ENCODE measurements at places on chromosomes 7 and 10. TPM values are rescaled to one million over a fixed set of nuclear protein-coding genes. Genes with fewer than 3 reads are reported as not detected.

The NODAL gene
- polyA plus RNA-seq = not detected

The TMEM176A gene
- not detected for polyA plus RNA-seq

The CYP2C19 gene
- polyA plus RNA-seq = not detected

The GJD4 gene
- not detected for polyA plus RNA-seq

The ALOX5 gene
- 1.9 TPM for polyA plus RNA-seq

The ZNF365 gene
- 4.2 TPM for polyA plus RNA-seq

The CADPS2 gene
- not detected for polyA plus RNA-seq

The ZP3 gene
- polyA plus RNA-seq = 0.49 TPM

The GRM3 gene
- not detected for polyA plus RNA-seq

DNA sequence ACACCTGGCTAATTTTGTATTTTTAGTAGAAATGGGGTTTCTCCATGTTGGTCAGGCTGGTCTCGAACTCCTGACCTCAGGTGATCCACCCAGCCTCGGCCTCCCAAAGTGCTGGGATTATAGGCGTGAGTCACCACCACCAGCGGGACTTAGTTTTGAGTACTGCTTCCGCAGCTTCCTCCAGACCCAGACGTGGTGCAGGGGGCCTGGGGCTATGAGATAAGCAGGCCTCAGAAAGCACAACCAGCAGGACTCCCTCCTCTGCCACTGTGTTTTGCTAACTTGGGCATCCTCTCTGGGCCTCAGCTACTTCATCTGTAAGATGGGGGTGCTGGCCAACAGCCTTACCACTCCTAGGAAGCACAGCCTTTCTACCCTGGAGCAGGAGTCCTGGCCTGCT is 37.8 kb downstream of the GOLGA7B start:
- no peak for DNase-seq

- no peak for DNase-seq
These were observed 14.8 kb upstream of the LRRC17 start for GRCh38 chr7:102897856-102898531.

- no peak for DNase-seq
These were observed 324.4 kb downstream of the HGF start for GRCh38 chr7:81445462-81445861.

- DNase-seq = peak; percentile 64
These were observed 49.7 kb downstream of the RABGEF1 start for GRCh38 chr7:66790196-66790595.

GRCh38 chr7:42914421-42915045 is 2.7 kb upstream of the C7orf25 start:
- no peak for DNase-seq

DNA sequence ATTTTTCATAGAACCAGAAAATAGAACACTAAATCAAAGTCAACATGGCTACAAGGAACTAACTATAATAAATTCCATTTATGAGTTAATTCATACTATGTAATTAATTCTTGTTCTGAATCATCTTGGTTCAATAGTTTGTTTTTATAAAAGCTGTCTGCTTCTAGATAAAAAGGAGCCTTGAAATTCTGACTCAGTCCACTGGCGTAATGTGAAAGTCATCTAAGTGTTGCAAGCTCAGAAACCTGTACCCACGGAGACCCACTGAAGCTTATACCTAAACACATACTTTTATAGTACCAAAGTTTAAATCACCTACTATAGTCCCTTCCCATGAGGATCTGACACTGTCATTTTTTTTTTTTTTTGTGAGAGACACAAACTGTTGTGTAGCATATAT is 489.4 kb downstream of the SEMA3D start:
- DNase-seq = no peak

- no peak for DNase-seq
These were observed 139.5 kb downstream of the KMT2E start for GRCh38 chr7:105153531-105153930.

DNA sequence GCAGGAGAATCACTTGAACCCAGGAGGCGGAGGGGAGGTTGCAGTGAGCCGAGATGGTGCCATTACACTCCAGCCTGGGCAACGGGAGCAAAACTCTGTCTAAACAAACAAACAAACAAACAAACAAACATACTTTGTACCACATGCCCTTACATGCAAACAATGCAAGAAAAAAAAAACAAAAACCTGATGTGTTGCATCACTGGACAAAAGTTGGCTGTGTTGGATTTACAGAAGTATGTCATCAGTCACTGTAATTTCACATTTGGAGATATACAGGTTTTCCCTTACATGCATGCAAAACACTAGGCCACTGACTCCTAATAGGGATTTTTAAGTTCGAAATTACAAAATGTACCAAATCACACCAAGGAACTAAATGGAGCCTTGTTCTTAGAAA is 138.5 kb downstream of the SRPK2 start:
- DNase-seq = no peak

DNA sequence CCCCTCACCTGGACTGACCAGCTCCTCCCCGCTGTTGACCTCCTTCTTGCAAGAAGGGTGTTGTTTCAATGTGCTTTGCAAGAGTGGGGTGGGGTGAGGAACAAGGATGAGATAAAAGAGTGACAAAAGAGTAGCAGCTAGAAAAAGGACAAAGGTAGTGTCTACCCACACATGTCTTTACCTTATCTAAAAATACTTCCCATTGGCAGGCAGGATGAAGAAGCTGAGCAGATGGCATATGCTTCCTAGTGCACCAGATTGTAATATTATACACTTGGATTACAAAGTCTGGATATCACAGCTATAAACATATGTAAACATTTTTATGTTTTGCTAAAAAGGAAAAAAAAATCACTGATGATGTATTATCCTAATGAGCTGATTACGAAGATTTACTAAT is 34.5 kb downstream of the CHN2 start:
- no peak for DNase-seq

- no peak for DNase-seq
These were observed 78.1 kb upstream of the GLI3 start for GRCh38 chr7:42315103-42315502.

DNA sequence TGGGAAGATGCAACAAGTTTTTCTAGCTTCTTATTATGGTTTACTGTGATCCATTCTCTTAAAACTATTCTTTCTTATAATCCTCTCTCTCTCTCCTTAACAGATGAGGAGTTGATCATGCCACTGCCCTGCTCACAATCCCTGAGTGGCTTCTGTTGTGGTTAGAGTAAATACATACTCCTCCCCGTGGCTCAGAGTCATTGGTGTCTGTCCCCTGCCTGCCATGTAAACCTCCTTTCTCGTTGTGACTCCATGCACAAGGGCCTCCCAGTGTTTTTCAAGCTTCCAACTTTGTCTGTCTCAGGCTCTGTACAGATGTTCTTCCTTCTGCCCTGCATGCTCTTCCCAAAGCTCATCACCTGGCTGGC is 20.4 kb downstream of the CCNY start:
- no peak for DNase-seq

DNA sequence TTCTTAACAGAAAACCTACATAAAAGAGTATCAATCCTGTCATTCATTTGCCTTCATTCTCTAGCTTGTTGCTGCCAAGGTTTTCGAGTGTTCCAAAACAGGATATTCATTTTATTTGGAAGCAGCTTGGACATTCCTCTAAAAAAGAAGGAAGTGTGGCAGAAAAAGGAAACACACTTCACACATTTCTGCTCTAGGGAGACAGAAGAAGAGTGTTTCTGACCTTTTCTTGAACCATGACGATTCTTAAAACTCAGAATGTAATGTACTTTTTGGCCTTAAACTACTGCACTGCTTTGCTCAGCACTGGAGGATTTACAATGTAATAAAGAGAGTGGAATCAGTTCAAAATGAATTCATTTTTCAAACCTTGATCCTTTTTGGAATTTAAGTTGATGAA is 81.3 kb downstream of the SEMA3A start:
- no peak for DNase-seq

GRCh38 chr7:12984117-12984516 is 296.7 kb downstream of the ARL4A start:
- DNase-seq = no peak

- no peak for DNase-seq
These were observed 15.4 kb upstream of the ANKRD1 start for GRCh38 chr10:90936276-90936659.
